ENCODE measurements at places on chromosomes 7 and 10.

GRCh38 chr7:95536656-95537311, 51.0 kb downstream of the ASB4 start:
- no peak for DNase-seq

DNA sequence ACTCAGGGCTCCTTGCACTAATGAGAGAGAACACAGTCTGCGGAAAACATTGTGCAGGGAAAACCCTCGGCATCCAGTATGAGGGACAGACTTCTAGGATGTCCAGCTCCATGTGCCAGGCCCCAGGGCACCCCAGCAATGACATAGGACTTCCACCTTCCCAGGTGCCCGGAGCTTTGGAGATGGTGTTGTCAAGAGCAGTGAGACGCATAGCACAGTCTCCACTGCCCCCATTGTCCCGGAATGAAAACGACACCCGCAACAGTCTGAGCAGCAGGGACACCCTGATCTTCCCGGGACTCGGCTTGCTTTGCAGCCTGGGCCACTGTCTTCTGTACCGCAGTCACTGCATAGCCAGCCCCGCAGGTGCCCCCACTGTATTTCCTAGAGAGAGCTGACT, 339.2 kb upstream of the ADARB2 start:
- no peak for DNase-seq

DNA sequence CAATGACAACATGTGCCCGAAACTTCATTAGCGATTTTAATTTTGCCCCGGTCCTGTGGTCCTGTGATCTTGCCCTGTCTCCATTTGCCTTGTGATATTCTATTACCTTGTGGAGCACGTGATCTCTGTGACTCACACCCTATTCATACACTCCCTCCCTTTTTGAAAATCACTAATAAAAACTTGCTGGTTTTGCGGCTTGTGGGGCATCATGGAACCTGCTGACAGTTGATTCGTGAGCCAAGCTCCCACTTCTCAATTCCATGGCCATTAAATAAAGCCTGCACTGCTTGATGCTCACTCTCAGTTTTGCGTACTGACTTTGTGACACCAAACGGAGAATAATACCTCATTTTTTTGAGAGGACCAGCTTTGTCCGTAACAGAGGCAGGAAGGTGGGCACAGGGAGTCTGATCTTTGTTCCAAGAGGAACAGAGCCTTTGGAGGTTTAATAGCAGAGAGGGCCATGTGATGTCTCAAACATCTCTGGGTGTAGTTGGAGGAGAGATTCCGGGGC, 3.8 kb upstream of the ADAMTS14 start:
- DNase-seq, result no peak

DNA sequence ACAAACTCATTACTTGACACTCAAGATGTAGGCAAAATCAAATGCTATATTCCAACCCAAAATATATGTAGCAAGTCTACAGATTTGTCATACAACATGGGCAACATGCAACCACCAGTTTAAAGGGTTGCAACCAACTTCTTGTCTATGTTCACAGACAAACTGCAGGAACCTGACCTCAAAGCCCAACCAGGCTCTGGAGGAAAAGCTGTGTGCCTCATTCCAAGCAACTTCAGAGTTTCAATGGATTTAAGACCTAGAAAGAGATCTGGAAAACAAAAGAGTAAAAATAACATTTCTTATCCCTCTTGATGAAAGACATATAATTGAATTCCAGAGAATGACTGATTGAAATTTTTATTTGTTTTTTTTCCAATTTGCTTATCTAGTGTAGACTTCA, 300.5 kb upstream of the ETV1 start:
- no peak for DNase-seq

DNA sequence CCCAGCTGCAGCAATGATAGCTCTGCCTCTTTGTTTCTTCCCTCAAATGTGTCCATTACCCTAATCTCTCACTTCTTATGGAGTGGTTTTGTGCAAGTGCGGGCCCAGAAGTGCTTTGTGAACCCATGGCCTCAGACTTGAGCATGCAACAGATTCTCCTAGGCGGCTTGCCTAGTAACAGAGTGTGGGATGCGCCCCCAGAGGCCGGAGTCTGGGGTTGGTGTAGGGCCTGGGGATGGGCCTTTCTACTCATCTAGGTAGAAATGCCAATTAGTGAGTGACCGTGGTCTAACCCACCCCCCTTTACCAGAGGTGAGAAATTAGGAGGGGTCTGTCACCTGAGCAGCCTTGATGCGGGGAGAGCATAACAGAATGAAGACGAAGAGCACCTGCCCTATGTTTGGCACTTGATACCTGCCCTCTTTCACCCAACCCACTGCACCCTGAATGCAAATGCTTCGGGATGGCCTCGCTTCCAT, 7.0 kb upstream of the IGFBP1 start:
- DNase-seq, result no peak

- DNase-seq, result no peak
These were observed 370.6 kb downstream of the RPS24 start for GRCh38 chr10:78404296-78404695.

GRCh38 chr10:24984906-24985305, 31.1 kb downstream of the ENKUR start:
- no peak for DNase-seq

DNA sequence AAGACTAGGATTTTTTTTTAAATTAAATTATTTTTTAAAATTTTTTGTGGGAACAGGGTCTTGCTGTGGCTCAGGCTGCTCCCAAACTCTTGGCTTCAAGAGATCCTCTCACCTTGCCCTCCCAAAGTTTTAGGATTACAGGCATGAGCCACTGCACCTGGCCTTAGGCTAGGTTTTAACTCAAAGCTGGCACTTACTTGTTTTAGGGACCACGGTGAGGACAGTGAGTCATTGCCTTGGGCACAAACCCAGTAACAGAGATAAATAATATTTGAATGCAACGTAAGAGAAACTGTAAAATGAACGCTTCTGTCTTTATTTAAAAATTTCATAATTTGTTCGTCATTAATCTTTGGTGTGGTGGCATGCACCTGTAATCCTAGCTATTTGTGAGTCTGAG, 96.6 kb downstream of the GATA3 start:
- no peak for DNase-seq

DNA sequence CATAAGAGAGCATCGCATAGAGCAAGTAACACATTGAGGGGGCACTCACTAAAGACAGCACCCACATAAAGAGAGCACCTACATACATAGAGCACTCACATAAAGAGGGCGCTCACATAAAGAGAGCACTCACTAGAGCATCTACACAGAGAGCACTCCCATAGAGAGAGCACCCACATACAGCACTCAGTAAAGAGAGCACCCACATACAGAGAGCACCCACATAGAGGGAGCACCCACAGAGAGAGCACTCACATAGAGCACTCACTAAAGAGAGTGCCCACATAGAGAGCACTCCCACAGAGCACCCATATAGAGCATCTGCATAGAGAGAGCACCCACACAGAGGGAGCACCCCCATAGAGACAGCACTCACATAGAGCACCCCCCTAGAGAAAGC, 47.8 kb downstream of the INSIG1 start:
- no peak for DNase-seq

- no peak for DNase-seq
These were observed 140.4 kb upstream of the NPVF start for GRCh38 chr7:25368599-25369201.

- DNase-seq, result no peak
These were observed 112.4 kb upstream of the FAM171A1 start for GRCh38 chr10:15483215-15484075.

DNA sequence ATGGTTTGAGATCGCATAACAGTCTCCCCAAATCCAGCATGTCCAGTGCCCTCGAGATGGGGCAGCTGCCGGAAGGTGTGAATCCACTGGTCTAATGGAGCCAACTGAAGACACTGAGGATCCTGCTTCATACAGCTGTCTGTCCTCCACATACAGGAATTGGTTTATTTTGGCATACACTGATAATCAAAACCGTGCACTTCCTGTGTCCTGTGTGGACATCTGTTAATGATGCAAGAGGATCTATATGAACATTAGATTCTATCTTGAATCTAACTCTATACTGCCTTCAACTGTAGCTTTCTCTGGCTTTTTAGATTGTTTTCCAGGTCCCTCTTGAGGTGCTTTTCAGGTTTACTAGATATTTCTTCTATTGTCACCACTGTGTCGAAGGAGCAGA, 3.0 kb upstream of the JAZF1 start:
- DNase-seq, result no peak

GRCh38 chr7:37104822-37105518, 343.7 kb downstream of the ELMO1 start:
- no peak for DNase-seq

DNA sequence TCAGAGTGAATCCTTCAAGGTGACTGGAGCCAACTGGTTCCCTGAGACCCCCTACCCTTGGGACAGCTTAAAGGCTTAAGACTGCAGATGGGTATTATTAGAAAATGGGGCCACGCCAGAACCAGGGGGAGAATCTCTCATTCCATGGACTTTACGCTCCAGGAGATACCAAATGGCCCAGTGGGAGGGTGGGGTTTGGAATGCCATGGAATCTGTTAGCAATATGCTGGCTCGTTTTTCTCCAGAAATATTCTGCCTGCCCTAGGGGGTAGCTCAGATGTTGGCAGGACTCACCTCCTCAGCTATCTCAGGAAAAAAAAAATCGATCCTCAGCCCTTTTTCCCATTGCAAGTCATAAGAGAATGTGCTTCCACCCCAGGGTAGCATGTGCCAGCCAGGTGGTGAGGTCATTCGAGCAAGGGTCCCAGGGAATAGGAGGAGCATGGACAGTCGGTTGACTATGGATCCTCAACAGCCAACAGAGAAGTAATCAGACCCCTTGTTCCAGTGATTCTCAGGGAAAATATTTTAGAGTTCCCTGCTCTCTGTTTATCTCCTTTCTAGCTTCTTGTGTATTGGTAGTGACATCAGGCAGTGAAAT, 22.9 kb downstream of the SVIL start:
- no peak for DNase-seq

DNA sequence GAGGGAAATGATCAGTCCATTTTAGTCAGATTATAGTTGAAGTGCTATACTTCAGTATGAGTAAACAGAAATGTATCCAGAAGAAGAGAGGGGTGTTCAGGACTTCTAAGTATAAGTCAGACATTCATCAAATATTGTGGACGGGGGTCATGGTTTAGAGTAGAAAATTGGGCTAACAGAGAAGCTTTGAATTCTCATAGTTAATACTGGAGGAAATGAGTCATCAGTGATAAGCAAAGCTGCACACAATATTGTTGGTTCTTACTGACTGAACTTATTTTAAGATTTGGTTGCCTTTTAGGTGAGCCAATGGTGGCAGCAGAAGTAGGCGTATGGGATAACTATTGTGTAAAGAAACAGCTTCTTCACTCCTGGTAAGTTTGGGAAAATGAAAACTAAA, 1.7 kb upstream of the SUMF2 start:
- DNase-seq, result no peak

- no peak for DNase-seq
These were observed 45.6 kb upstream of the SGCE start for GRCh38 chr7:94701555-94701973.

- no peak for DNase-seq
These were observed 27.7 kb downstream of the C1QL3 start for GRCh38 chr10:16493884-16494536.

- no peak for DNase-seq
These were observed 582.5 kb upstream of the MGMT start for GRCh38 chr10:128884496-128885072.

GRCh38 chr10:5291501-5292195, 73.1 kb upstream of the UCN3 start:
- DNase-seq, result no peak

GRCh38 chr10:62384447-62385081, 10.4 kb downstream of the ZNF365 start:
- no peak for DNase-seq

DNA sequence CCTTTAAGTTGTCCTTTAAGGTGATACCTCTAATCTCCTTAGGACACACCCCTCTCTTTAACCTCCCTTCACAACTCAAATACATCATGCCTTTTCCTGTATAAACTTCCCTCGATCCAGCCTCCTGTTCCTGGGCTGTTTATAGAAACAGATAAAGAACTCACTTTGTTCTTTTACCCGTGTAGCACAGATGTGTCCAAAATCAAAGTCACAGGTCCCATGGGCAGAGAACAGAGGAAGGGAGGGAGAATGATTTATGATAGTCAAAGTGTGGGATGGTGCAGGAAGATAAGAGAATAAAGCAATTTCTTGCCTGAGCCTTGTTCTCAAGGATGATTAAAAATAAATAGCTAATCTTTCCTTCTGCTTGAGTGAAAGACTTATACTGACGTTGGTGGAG, 50.3 kb upstream of the CABCOCO1 start:
- no peak for DNase-seq

DNA sequence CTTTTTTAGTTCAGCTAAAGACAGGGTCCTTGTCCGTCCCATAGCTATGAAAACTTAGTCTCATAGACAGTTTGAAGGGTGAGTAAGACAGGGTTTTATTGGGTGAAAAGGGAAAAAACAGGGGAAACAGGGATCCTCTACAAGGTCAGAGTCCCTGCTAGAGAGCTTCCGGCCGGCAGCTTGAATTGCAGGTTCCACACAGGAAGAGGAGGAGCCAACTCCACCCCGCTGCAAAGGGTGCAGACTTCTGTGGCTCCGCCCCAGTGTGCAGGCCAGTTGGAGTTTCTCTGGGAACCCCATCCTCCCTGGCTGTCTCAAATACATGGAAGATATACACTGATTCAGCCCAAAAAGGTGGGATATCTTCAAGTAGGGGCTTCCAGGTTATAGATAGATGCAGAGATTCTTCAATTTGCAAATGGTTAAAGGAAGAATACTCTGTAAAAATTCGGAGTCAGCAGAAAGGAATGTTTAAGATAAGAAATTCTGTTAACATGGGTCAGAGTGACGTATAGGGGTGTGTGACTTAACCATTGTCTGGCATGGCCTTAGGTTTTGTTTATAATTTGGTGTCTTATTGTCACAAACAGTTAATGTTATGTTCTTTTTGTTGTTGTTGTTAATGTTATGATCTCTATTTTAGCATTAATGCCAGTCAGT, 34.6 kb upstream of the HECW1 start:
- no peak for DNase-seq

DNA sequence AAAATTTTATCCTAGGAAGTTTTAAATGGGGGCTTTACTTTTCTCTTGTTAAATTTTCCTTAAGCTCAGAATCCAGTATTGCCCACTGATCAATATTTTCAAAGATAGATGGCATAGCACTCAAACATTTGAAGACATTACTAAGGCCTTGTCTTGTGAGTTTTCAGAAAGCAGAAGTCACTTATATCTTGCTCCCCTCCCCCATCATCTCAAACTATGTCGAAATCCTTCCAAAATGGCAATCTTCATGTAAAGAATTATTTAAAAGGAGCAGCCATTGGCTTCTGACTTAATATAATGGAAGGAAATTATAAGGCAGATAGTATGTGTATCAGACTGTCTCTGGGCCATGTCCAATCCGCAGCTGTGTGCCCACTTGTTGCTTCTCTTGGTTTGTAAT, 553.5 kb upstream of the C7orf33 start:
- no peak for DNase-seq

- DNase-seq, result no peak
These were observed 26.5 kb downstream of the ASNS start for GRCh38 chr7:97845622-97846203.

Data from hematopoietic multipotent progenitor cell treated with erythropoietin and hydrocortisone succinate and interleukin-3 and kit ligand, for 17 days (in vitro differentiated cells).